ENCODE measurements at places on chromosomes 16 and 17.

DNA sequence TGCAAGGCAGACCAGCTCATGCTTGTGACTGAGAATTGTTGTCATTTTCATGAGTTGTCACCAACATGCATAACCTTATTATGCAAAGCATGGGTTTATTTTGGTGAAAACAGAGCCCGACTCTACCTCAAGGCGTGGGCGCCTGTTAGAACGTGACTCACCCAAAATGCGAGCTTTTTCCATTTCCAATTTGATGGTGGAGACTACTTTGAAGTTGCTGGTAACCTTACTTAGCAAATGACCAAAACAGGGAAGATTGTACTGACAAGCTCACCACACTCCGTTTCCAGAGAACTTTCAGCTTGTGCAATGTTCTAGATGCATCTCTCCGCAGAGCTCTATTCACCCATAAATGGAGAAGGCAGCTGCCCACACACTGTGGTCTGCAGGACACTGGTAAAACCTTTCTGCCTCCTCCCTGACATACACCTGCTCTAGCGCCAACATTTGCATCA lies 284.5 kb downstream of the MAF start:
- DNase-seq, result no peak

GRCh38 chr16:1526608-1527555 lies 6.6 kb upstream of the TMEM204 start:
- DNase-seq, result no peak

GRCh38 chr17:76153202-76153601 lies 12.2 kb upstream of the FOXJ1 start:
- DNase-seq, result no peak

- DNase-seq, result no peak
Observed at GRCh38 chr17:78351449-78352006, 8.3 kb downstream of the SOCS3 start.
